ENCODE measurements at places on chromosomes 13 and 19.

- DNase-seq = no peak
Measured at GRCh38 chr19:5943045-5943444, 29.0 kb downstream of the CAPS start.

DNA sequence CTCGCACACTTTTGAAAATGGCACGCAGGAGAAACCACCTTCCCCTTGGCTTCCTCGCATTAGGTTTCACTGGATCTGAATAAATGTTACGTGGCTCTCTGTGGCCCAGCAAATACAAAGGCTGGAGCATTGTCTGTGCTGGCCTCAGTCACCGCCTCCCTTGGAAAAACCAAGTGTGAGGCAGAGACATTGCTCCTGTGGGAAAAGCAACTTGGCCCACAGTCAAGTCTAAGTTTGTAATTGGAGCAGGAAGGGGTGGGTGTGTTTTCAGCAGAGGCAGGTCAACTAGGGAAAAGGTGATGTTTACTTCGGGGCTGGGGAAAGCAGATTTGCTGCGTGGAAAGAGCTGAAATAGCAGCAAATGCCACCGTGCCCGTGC lies 101.6 kb downstream of the IRS2 start:
- DNase-seq = no peak

DNA sequence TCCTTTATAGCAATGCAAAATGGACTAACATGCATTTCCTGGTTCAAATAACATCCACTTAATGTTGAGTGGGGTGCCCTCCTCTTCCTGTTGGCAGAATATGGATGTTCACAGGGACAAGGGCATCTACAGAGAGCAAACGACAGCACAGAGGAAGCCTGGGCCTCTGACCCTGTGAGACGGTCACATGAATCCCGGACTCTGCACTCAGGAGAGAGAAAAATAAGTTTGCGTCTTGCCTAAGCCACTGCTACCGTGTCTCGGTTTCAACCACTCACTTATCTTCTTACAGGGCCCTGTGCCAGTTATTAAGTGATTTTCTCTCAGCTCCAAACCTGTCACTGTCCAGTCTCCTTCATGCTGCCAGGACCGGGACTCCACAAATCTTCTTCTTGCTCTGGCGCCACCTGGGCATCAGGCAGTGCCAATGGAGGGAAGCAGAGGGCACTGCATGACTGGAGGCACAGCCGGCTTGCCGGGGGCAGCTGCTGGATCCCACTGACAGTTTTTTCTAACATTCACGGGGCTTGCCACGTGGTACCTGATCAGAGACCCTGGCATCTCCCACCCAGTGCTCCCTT lies 11.8 kb downstream of the LIG1 start:
- DNase-seq = no peak

DNA sequence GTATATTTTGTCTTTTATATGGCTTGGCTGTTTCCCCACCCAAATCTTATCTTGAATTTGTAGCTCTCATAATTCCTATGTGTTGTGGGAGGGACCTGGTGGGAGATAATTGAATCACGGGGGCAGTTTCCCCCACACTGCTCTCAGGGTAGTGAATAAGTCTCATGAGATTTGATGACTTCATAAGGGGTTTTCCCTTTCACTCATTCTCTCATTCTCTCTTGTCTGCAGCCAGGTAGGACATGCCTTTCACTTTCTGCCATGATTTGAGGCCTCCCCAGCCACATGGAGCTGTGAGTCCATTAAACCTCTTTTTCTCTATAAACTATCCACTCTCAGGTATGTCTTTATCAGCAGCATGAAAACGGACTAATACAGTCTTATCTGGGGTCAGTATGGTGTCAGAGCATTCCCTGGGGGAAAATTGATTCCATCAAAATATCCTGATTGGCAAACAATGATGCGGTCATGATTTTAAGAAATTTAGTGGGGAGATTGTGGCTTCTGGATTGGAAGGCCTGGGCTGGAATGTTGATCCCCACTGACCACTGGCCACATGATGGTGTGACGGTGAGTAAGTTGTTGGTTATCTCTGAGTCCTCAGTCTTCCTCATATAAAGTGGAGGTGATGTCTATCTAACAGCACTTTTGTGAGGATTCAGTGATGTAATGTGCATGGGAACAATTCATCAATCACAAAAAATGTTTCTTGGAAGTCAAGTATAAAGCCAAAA lies 27.5 kb upstream of the ANKRD10 start:
- DNase-seq = no peak

- no peak for DNase-seq
Measured at GRCh38 chr13:100269837-100270236, 180.9 kb downstream of the PCCA start.

DNA sequence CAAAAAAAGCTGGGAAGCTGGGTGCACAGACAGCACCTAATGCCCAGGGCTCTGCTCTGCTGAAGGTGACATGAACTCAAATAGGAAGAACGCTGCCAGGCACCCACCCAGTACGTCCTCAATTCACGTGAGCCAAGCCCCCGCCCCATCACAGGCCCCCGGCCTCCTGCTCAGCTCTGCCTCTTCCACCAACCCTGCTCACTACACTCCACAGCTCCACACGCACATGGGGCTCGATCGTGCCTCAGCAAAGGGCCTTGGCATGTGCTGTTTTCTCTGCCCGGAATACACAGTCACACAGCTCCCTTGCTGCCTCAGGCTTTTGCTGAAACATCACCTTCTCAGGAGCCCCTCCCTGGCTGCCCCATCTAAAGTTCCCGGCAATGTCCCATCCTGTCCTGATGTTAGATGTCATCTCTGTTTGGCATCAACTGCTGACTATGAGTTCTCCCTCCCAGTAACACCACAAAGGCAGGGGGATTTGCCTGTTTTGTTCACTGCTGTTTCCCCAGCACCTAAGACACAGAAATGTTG lies 2.3 kb downstream of the ATP13A1 start:
- DNase-seq = no peak

DNA sequence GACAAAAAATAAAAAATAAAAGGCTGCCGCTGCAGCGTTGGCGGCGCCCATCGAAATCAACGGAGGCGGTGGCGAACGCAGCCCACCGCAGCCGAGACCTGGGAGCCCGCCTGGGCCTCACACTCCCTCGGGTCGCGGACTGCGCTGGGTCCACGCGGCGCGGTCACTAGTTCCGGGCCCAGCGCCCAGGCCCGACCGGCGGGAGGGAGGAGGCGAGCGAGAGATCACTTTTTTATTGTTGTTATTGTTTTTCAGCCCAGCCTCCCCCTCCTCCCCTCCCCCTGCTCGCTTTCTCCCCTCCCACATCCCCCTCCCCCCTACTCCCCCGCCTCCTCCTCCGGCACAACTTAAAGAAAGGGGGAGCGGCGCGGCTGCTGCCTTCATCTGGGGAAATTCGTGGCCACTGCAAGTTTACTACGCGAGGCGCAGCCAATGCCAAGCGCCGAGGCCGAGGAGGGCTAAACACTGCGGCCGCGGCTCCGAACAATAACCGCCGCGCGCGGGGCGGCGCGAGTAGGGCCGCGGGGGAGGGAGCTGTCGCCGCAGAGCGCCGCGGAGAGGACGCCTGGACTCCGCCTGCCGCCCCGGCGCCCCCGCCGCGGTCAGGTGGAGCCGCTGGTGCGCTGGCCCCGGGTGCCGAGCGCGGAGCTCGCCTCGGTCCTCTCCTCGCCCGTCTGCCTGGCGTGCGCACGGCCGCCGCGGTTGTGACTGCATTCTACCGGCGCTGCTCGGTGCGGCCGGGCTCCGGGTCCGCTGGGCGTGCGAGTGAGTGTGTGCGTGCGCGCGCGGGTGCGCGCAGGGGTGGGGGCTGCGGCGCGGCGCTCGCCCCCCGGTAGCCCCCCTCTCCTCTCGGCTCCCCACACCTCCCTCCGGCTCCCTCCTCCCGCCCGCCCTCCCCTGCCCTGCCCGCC lies 505 bp upstream of the ZIC2 start:
- no peak for DNase-seq

DNA sequence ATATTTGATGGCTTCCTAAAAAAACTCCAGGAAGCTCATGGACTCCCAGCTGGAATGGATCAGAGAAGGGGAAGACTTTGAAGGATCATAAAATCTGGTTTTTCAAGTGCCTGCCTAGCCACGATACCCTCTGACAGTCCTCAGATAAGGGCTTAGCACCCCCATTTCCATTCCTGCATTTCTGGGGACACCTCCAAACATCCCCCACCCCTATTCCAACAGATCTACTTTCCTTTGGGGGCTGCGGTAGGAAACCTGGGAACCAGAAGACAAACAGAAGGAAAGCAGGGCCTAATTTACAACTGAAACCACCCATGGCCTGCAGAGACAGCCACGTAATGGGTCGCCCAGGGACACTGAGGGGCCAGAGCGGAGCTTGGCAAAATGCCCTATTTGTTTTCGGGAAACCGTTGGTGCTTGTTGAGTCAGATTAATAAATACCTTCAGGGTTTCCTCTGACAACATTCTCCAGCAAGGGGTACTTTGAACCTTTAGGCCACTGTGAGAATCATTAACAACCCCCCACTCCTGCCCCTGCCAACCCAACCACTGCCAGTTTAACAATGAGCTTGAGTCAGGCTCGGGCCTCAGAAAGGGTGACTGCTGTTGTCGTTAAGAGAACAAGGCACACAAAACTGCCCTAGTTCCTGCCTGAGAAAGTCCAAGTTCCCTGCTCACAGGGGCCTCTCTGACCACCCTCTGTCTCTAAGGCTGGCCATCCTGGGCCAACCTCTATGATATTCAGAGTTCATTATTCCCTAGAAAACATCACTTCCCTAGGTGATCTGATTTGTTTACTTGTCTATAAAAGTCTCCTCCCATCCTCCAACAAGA lies 23.5 kb downstream of the RHPN2 start:
- no peak for DNase-seq

GRCh38 chr13:99892196-99892613 lies 79.4 kb downstream of the ZIC5 start:
- no peak for DNase-seq

DNA sequence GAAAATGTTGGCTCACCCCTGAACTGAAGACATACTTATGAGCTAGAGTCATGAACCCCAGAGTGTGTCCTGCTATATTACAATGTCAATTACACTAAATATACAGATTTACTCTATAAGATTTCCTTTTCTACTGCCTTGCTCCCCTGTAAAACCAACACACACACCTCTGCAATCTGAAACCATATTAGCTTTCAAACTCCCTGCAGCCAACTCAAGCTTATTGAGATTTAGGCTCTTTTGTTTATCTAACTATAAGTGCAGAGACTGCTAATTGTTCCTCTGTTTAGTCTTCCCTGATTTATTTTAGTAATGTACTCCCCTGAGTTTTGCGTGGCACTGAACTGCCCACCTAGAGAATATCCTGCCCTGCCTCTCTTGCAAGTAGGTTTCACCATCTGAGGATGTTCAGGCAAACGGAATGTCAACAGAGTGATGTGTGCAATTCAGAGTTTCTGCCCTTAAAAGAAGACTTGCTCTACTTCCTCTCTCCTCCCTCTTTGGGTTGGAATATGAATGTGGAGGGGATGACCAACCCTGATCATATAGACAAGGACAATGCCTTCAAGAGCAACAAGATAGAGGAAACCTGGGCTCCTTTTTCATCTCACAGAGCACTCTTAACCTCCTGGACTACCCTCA lies 22.3 kb downstream of the FAM216B start:
- DNase-seq = no peak

DNA sequence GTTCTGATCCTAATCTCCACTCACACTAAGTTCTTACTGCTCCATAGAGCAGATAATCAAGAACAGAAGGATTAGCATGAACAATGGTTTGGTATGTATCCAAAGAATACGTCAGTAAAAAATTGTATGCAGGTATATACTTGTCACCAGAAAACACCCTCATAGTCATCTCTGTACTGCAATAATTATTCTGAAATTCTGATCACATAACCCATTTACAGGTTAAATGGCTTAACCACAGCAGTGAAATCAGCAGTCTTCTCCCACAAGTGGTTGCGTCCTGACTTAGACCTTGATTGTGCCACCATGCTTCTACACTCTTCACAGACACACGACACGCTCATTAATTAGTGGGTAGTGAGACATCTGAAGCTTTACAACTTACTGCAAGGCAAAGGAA lies 50.9 kb downstream of the LNX2 start:
- no peak for DNase-seq

- DNase-seq = no peak
Measured at GRCh38 chr13:106617561-106617960, 49.6 kb upstream of the ARGLU1 start.

DNA sequence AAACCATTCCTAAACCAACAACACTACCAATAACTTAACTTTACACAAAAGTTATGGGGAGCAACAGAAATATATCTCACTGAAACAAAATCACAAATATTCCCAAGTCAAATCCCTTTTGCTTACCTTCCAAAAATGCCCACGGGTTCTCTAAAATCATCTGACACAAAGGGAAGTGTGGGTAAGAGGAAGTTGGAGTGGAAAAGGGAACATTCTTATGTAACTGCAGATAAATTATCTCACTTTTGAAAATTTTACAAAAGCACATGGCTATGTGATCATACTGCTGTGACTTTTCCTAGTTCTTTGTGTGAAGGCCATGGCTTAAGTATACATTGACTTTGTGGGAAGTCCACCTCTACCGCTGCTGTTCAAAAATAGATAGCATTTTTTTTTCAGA lies 350.5 kb downstream of the GPC6 start:
- no peak for DNase-seq

- no peak for DNase-seq
Measured at GRCh38 chr13:97986835-97987234, 33.4 kb downstream of the IPO5 start.

- DNase-seq = no peak
Measured at GRCh38 chr19:45852145-45852750, 10.7 kb downstream of the SYMPK start.

- no peak for DNase-seq
Measured at GRCh38 chr13:81199956-81200355, 859.0 kb upstream of the SPRY2 start.

- DNase-seq = no peak
Measured at GRCh38 chr19:3916033-3916432, 16.8 kb upstream of the NMRK2 start.

- peak; percentile 61 for DNase-seq
Measured at GRCh38 chr13:104779311-104779993, 1713.2 kb upstream of the SLC10A2 start.

- DNase-seq = no peak
Measured at GRCh38 chr13:34437873-34438272, 504.2 kb upstream of the NBEA start.

GRCh38 chr13:41455725-41456419 lies 1.5 kb upstream of the RGCC start:
- no peak for DNase-seq

- no peak for DNase-seq
Measured at GRCh38 chr19:22421797-22422196, 349 bp downstream of the ZNF98 start.

GRCh38 chr19:33982706-33983105 lies 186.0 kb downstream of the KCTD15 start:
- DNase-seq = no peak

Measured in SHP77 treated with DMSO at 0.1 percent for 48 hours (cell line).